ENCODE measurements at places on chromosomes 3 and 15.

DNA sequence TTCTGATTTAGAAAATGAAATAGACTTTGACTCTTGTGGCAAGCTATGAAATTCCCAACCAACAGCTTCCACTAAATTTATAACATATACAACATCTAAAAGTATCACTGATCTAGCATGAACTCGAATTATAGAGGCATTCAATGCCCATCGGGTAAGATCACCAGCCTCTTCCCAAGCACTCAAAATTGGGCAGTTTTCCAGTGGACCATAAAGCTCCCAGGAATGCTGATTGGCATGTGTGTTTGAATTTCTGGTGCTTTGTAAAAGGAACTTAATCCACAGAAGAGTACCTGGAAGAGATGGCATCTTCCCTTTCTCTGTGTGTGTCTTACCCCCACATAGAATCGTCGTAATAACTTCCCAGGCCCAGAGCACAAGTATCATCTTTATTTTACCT is 10.0 kb downstream of the LRTM1 start:
- no peak for DNase-seq

- no peak for DNase-seq
These were observed 389.8 kb upstream of the KCNMB2 start for GRCh38 chr3:178146406-178146831.

DNA sequence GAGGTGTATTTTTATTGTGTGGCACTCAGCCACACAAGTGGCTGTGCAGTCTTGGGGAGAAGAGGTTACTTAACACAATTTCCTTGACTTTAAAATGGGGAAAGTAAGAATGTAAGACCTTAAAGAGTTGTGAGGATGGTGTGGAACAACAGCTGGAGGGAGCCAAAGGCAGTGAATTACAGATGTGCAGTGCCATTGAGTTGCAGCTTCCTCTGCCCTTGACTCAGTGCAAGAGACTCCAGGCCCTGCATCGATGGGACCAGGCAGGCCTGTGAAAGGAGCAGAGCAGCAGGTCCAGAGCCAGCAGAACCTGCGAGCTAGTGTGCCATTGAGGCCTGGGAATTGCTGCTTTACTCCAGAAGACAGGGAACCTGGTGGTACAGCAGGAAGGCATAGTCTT is 27.2 kb downstream of the EEFSEC start:
- no peak for DNase-seq

DNA sequence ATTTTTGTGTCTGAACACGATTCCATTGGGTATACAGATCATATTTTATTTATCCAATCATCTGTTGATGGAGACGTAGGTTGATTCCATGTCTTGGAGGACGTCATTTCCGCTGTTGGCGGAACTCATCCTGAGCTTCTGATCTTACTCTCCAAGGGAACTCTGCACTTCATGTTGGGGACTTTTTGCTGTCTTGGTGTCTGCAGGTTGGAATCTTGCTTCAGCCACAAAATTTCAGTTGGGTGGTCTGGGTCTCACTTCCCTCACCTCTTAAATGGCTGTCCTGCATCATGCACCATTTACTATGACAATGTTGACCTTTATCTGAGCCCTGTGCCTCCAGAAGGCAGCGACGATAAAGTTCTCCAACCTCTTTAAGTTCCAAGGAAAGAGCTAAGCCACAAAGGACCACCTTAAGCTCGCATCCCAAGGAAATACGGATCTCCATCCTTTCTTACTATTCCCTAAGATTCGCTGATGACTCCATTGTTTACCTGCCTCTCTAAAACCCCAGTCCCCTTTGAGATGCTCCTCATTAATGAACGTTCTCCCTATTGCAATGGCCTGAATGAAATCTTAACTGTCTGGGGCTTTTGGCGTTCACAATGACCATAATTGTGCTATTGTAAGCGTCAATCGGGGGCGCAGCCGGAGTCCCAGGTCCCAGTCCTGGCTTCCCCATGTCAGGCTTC is 23.1 kb upstream of the RNU6-1 start:
- no peak for DNase-seq

- no peak for DNase-seq
These were observed 173.1 kb upstream of the CCDC54 start for GRCh38 chr3:107204121-107204520.

- DNase-seq: no peak
These were observed 75.4 kb downstream of the WWTR1 start for GRCh38 chr3:149582395-149582794.

GRCh38 chr3:6799264-6799915 is 61.5 kb upstream of the GRM7 start:
- DNase-seq: no peak

DNA sequence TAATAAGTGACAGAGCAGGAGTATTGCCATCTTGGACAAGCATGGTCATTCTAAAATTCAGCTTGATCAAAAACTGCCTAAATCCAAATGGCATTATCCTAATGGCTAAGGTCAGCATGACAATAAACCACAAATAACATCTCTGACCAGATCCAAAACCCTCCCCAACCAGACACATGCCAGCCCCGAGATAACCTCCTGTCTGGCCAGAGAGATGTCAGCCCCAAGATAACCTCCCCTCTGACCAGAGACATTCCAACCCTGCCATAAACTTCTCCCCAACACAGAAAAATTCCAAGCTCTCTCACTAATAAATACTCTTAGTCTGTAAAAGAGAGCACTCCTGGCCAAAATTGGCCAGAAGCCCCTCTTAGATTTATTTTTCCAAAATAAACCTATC is 470.5 kb upstream of the UBE2E2 start:
- DNase-seq: no peak

DNA sequence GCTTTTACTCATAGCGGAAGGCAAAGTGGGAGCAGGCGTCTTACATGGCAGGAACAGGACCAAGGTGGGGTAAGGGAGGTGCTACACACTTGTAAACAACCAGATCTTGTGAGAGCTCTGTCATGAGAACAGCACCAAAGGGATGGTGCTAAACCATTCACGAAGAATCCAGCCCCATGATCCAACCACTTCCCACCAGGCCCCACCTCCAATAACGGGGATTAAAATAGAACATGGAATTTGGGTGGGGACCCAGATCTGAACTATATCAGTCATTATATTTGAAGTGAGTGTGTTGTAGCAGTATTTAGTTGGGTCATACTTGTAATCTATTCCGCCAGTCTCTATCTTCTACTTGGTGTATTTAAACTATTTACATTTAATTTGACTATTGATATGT is 190.9 kb downstream of the RPLP1 start:
- no peak for DNase-seq

- no peak for DNase-seq
These were observed 82.5 kb upstream of the PSMD6 start for GRCh38 chr3:64105816-64106215.

DNA sequence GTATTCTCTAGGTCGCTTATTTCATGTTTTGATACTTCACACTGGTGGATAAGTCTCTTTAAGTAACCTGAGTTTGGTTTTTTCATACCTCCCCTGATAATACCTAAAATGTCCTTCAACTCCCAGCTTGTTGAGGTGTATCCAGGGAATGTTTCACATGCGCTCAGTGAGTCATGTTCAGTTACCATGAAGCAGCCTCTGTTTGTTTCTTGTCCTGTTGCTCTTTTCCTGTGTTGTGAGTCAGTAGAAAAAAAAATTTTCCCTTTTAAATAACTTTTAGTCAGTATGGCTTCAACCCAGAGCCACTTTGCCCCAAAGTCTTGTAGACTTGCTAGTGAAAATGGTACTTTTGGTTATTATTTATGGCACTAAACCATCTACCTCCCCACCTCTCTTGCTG is 278.4 kb upstream of the ZPLD1 start:
- no peak for DNase-seq

GRCh38 chr3:184031187-184031792 is at the start of gene HTR3D:
TSS of gene HTR3D (plus strand) at chr3:184031742. CDS start at chr3:184031742, 0 bp downstream.
- DNase-seq: no peak

DNA sequence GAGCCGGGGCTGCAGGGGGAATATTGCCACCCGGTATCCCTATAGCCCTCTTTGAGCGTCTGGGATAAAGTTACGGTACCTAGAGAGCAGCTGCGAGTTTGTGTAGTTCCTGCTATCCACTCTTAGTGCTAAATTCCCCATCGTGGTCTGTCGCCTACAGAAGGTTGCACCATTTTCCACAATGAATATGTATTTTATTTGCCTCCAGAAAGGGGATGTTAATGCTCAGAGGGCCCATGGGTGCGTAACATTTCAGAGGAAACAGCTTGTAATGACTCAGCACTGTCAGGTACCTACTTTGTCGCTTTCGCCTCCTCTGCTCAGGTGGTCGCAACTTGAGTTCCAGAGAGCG is 1.1 kb downstream of the SLCO3A1 start:
- DNase-seq: no peak

DNA sequence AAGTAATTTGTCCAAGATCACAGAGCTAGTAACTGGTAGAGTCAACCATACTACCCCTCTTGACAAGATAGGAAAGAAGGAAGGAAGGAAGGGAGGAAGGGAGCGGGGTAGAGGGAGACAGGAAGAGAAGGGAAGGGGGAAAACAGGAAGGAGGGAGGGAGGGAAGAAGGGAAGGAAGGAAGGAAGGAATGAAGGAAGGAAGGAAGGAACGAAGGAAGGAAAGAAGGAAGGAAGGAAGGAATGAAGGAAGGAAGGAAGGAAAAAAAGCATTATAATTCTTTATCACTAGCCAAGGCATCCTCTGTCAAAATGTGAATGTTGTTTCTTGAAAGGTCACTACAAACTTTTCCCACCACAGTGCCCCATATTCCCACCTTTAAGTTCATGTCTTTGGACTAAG is 223.6 kb downstream of the SHQ1 start:
- DNase-seq: no peak

GRCh38 chr3:101249522-101249921 is 70.9 kb downstream of the IMPG2 start:
- DNase-seq: no peak

- DNase-seq: no peak
These were observed 16.0 kb upstream of the EID1 start for GRCh38 chr15:48861813-48862431.

DNA sequence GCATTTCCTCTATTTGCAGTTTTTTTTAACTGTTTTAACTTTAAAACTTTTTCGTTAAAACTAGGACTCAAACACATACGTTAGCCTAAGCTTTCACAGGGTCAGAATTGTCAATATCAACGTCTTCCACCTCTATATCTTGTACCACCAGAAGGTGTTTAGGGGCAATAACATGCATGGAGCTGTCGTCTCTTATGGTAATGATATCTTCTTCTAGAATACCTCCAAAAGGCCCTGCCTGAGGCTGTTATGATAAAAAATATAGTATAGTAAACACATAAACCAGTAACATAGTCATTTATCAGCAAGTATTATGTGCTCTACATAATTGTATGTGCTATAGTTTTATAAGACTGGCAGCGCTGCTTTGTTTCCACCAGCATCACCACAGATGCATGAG is 76.3 kb upstream of the MLF1 start:
- no peak for DNase-seq

GRCh38 chr15:42021593-42021992 is 751 bp upstream of the PLA2G4E start:
- DNase-seq: no peak

- DNase-seq: no peak
These were observed 100.9 kb downstream of the CLSTN2 start for GRCh38 chr3:140035871-140036270.

DNA sequence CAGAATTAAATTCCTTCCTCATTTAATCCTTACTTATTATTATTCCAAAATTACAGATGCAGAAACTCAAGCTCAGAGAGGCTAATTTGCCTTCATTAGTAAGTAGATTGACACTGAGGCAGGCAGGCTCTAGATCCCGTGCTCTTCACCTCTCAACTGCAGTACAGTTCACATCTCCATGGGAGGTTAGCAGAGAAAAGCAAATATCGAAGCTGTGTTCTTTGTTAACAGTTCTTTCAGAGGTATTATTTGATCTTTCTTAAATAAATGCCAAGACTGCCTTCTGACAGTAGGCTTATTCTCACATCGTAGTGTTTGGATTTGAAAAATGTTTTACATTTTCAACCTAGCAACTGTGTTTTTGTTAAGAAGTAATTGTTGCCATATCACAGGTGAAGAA is 15.9 kb upstream of the FAH start:
- no peak for DNase-seq

DNA sequence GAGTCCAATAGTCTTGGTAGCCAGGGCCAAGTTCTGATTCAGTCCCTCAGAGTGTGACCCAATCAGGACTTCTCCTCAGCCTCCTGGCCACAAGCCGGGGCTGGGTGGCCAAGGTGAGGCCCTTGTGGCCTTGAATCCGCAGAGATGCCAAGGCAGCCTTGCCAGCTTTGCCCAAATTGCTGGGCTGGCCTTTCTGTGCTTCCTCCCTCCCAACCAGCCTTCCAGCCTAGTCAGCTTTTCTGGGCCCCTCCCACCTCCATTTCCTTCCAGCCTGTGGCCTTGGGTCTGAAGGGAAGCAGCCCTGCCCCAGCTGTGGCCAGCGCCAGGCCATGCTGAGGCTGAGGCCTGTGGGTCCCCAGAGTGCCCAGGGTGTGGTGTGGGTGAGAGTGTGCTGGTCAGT is 34.3 kb upstream of the ANKDD1A start:
- no peak for DNase-seq

- no peak for DNase-seq
These were observed 12.4 kb upstream of the NFKBIZ start for GRCh38 chr3:101836652-101837598.

GRCh38 chr15:33910741-33911140 is 57.6 kb upstream of the CHRM5 start:
- DNase-seq: no peak

GRCh38 chr3:45567730-45568172 is 26.8 kb upstream of the LIMD1 start:
- no peak for DNase-seq

GRCh38 chr3:122506450-122506849 is 8.3 kb downstream of the KPNA1 start:
- no peak for DNase-seq

DNA sequence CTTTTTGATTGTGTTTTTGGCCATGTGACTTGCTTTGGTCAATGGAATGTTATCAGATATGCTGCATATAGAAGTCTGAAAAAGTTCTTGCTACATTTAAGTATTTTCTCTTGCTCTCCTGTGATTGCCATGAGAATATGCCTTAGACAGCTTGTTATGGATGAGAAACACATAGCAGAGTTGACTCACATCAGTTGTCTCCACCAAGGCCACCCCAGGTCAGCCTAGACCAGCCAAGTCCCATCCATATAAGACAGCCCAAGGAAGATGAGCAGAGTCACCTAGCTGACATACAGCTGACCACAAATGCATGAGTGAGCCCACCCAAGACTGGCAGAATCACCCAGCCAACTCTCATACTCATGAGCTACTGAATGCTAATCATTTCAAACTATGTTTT is 153.0 kb downstream of the THRB start:
- DNase-seq: no peak

GRCh38 chr3:195154793-195155535 is 116.0 kb downstream of the XXYLT1 start:
- no peak for DNase-seq

GRCh38 chr15:42808913-42809312 is 72.0 kb upstream of the CDAN1 start:
- DNase-seq: no peak

- DNase-seq: no peak
These were observed 9.1 kb downstream of the DPPA4 start for GRCh38 chr3:109328202-109328601.

DNA sequence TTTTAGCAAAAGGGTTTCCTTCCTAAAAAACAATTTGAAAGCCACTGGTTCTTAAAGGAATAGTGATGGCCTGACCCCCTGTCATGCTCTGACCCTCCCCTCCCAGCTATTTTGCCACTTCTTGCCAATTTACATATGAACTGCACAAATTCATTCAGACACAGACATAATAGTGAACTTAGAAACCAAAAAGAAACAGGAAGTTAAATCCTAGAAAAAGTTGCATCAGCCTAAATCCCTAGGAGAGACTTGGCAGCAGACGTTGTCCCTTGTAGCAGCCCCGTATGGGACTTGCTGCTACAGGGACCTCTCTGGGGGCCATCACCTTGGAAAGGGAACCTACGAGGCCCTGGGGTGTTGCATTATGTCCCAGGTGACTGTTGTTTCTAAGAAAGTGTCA is 14.3 kb upstream of the PDE8A start:
- no peak for DNase-seq
